Heart left ventricle (tissue), 16 donors: ENCODE measurements at places on chromosomes 1 and 21. TPM values are rescaled to one million over a fixed set of nuclear protein-coding genes. Genes with fewer than 3 reads are reported as not detected.
A peak's percentile ranks its signal among the peaks of the same experiment; 100 is the strongest.

- peaks cover 69% of the 10 kb centered on the region for H3K36me3 ChIP-seq
- DNase-seq, result no peak
- H3K4me3 ChIP-seq, result no peak overlapping the region
- H3K27ac ChIP-seq, result peak overlapping the region; percentile 53
- H3K4me1 ChIP-seq, result peaks cover 69% of the 10 kb centered on the region
These were observed 66.5 kb downstream of the PLPP3 start for GRCh38 chr1:56512724-56513494.

DNA sequence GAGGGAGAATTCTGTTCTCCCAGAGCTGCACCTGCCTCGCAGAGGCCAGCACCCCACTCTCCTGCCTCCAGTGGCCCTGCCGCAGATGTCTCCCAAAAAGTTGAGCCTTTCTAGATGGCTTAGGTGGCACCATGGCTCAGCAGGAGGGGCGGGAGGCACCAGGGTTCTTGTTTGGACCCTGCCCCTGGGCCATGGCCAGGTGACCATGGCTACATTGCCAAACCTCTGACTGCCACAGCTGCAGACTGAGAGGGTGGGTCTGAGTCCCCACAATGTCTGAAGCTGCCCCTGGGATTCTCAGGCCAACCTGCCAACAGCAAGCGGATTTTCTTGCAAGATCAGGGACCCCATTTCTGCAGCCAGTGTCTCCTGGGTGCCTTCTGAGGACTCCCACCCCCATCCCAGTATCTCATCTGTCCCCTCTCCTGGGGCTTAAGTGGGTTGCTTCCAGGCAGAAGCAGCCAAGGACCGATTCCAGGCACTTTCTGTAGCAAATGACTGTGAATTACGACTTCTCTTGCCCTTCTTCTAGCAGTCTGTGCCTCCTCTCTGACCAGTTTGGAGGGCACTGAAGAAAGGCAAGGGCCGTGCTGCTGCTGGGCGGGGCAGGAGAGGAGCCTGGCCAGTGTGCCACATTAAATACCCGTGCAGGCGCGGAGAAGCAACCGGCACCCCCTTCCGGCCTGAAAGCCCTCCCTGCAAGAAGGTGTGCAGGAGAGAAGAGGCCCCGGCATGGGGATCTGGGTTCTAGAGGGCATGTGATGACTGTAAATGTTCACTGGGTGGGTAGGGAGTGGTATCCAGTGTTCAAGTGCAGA, 22.5 kb downstream of the SESN2 start:
- DNase-seq, result no peak
- H3K27ac ChIP-seq, result no peak overlapping the region
- peaks cover 11% of the 10 kb centered on the region for H3K4me1 ChIP-seq
- H3K4me3 ChIP-seq, result no peak overlapping the region

DMBX1 gene
- polyA plus RNA-seq, result not detected

DNA sequence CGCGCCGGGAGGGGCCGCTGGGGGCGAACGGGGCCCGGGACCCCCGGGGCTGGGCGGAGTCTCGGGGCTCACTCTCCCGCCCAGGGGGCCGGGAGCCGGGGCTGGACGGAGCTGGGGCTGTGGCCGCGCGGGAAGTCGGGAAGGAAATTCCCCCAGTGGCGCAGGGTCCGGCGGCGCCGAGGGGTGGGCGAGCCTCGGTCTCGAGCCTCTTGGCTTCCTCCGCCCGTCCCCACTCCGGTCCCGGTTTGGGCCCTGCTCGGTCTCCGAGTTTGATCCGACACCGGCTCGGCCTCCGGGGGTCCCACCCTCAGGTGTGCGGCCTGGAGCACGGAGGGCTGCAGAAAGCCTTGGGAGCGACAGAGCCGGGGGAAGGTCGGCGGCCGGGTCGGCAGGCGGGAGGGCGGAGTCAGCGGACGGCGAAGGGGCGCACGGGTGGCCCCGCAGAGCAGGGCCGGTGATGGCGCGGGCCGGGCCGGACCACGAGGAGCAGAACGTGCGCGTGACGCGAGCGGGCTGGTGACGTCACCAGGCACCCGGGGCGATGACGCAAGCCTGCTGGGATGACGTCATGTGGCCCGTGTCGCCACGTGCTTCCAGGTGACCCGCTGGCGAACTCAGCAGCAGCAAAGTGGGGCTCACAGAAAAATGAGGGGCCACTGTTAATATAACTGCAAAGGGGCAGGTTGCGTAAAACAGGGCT, 610 bp upstream of the HES4 start:
- no peaks in the 10 kb centered on the region for H3K36me3 ChIP-seq
- H3K27me3 ChIP-seq, result no peaks in the 10 kb centered on the region
- peaks cover 7% of the 10 kb centered on the region for H3K4me1 ChIP-seq
- H3K4me3 ChIP-seq, result peak overlapping the region; percentile 51

GRCh38 chr1:109719337-109719837, 7.3 kb downstream of the GSTM5 start:
- H3K4me1 ChIP-seq, result no peaks in the 10 kb centered on the region
- no peak overlapping the region for H3K27ac ChIP-seq
- H3K36me3 ChIP-seq, result no peaks in the 10 kb centered on the region
- no peak for DNase-seq
- no peak overlapping the region for H3K4me3 ChIP-seq

GRHL3 gene
- not detected for polyA plus RNA-seq
